Breast epithelium (tissue), 4 donors: ENCODE measurements at places on chromosomes 1 and 21. TPM values are rescaled to one million over a fixed set of nuclear protein-coding genes. Genes with fewer than 3 reads are reported as not detected.

Gene ZNF593OS
- not detected for total RNA-seq

Gene ATXN7L2
- total RNA-seq = 4.1 TPM

Gene PRR9
- not detected for total RNA-seq

Gene CFAP45
- total RNA-seq = 2.6 TPM

Gene OR2M7
- total RNA-seq = not detected

Gene IL12RB2
- 0.33 TPM for total RNA-seq

Gene BCL2L15
- total RNA-seq = 0.44 TPM

DNA sequence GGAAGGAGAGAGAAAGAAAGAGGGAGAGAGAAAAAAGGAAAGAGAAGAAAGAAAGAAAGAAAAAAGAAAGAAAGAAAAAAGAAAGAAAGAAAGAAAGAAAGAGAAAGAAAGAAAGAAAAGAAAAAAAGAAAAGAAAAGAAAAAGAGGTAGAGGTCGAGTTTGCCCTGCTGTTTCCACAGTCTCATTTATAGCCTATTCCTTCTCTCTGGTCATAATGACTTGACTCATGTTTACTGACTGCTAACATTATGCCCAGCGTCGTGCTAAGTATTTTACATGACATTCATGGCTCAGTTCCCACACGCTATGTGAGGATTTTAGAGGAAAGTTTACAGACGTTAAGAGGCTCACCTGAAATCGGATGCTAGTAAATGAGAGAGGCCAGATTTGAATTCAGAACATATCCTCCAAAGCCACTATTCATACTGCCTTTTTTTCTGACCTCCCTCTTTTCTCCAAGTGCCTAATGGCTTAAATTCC lies 263.0 kb downstream of the TNR start:
- no peaks in the 10 kb centered on the region for H3K4me1 ChIP-seq
- H3K27ac ChIP-seq = no peak overlapping the region

GRCh38 chr1:4033129-4033676 lies 133.1 kb upstream of the C1orf174 start:
- H3K27me3 ChIP-seq = no peaks in the 10 kb centered on the region
- H3K4me3 ChIP-seq = no peak overlapping the region
- no peaks in the 10 kb centered on the region for H3K4me1 ChIP-seq
- H3K27ac ChIP-seq = no peak overlapping the region

- H3K27ac ChIP-seq = no peak overlapping the region
- no peaks in the 10 kb centered on the region for H3K27me3 ChIP-seq
- H3K36me3 ChIP-seq = no peaks in the 10 kb centered on the region
- H3K4me3 ChIP-seq = no peak overlapping the region
- H3K4me1 ChIP-seq = no peaks in the 10 kb centered on the region
- no peak for DNase-seq
Observed at GRCh38 chr1:243962541-243962940, 88.5 kb upstream of the ZBTB18 start.

DNA sequence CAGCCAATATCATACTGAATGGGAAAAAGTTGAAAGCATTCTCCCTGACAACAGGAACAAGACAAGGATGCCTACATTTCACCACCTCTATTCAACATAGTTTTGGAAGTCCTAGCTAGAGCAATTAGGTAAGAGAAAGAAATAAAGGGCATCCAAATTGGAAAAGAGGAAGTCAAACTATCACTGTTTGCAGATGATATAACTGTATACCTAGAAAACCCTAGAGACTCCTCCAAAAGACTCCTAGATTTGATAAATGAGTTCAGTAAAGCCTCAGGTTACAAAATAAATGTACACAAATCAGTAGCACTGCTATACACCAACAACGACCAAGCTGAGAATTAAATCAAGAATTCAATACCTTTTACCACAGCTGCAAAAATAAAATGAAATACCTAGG lies 171.3 kb upstream of the HP1BP3 start:
- no peaks in the 10 kb centered on the region for H3K36me3 ChIP-seq
- no peaks in the 10 kb centered on the region for H3K27me3 ChIP-seq
- no peak overlapping the region for H3K4me3 ChIP-seq

DNA sequence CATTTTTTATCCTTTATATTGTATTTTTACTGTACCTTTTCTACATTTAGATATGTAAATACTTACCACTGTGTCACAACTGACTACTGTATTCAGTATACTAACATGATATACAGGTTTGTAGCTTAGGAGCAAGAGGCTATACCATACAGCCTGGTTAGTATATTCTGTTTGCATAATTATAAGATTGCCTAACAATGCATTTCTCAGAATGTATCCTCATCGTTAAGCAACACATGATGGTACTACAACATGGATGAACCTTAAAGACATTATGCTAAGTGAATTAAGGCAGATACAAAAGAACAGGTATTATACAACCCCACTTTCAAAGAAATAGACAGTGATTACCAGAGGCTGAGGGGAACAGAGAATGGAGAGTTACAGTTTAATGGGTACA lies 62.7 kb downstream of the RUSC1 start:
- no peaks in the 10 kb centered on the region for H3K36me3 ChIP-seq
- H3K27me3 ChIP-seq = no peaks in the 10 kb centered on the region
- DNase-seq = no peak
- no peak overlapping the region for H3K4me3 ChIP-seq

DNA sequence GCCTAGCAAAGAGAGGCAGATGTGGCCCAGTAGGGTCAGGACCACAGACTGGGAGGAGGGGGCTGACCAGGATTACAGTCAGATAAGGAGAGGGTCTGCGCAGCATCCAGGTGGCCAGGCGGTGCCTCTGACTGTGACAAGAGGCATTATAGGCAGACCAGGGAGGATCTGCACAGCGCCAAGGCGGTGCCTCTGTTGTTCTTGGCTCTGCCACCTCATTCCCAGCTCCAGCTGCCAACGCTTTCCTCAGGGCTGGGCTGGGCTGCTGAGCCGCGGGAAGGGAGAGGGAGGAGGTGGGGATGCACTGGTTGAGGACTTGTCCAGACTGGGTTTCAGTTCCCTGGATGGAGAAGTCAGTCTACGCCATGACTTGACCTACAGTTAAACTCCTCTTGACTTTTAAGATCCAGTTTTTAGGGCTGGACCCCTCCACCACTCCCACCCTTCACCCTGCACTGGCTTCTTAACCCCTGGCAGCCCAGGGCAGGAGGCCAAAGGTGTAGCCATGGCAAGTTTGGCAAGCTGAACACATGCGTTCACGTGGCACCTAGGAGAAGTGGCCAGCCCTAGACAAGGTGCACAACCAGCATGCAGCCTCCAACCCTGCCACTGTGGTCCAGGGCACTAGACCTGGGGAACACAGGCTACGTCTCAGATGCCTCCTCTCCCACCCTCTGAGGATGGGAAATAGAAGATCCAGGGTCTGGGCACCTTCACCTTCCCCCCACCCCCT lies 4.5 kb upstream of the CRABP2 start:
- no peak overlapping the region for H3K4me3 ChIP-seq
- no peaks in the 10 kb centered on the region for H3K36me3 ChIP-seq
- H3K27me3 ChIP-seq = no peaks in the 10 kb centered on the region
- peak overlapping the region; percentile 94 for H3K27ac ChIP-seq
- DNase-seq = peak; percentile 87

DNA sequence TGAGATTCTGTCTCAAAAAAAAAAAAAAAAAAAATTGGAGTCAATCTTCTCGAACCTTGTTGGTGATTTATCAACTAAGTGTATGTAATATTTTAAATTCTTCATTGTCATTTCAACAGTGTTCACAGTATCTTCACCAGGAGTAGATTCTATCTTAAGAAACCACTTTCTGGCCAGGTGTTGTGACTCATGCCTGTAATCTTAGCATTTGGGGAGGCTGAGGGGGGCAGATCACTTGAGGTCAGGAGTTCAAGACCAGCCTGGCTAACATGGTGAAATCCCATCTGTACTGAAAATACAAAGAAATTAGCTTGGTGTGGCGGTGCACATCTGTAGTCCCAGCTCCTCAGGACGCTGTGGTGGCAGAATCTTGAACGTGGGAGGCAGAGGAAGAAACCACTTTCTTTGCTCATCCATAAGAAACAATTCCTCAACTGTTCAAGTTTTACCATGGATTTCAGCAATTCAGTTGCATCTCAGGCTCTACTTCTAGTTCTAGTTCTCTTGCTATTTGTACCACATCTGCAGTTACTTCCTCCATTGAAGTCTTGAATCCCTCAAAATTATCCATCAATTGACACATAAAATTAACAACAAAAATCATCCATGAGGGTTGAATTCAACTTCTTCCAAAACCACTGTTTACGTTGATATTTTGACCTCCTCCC lies 30.4 kb upstream of the EYA3 start:
- no peaks in the 10 kb centered on the region for H3K27me3 ChIP-seq
- no peak for DNase-seq
- H3K4me1 ChIP-seq = no peaks in the 10 kb centered on the region
- no peaks in the 10 kb centered on the region for H3K36me3 ChIP-seq
- H3K4me3 ChIP-seq = no peak overlapping the region

DNA sequence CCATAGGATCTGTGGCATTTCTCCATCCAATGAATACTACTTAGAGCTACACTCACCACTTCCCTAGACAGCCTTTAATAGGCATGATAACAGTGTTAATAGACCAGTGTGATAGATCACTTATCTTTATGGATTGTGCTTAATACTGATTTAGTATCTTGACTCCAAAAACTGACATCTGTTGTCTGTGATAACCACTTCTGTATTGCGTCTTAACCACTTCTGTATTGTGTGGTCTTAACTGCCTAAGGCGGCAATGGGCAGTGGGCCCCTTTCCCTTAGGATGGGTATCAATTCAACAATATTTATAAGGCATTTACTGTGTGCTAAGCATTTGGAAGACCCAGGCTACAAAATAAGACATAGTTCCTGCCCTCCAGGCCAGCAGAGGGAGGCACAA lies 32.0 kb upstream of the RCAN3 start:
- DNase-seq = no peak
- H3K27ac ChIP-seq = no peak overlapping the region
- H3K4me3 ChIP-seq = no peak overlapping the region
- H3K27me3 ChIP-seq = no peaks in the 10 kb centered on the region
- H3K4me1 ChIP-seq = no peaks in the 10 kb centered on the region

- H3K27ac ChIP-seq = no peak overlapping the region
- H3K36me3 ChIP-seq = no peaks in the 10 kb centered on the region
- no peak overlapping the region for H3K4me3 ChIP-seq
- H3K4me1 ChIP-seq = no peaks in the 10 kb centered on the region
- no peaks in the 10 kb centered on the region for H3K27me3 ChIP-seq
Observed at GRCh38 chr1:225844236-225845061, 34.5 kb downstream of the EPHX1 start.

GRCh38 chr21:37593740-37594471 lies 227.3 kb downstream of the DYRK1A start:
- H3K27me3 ChIP-seq = no peaks in the 10 kb centered on the region
- no peak overlapping the region for H3K27ac ChIP-seq
- no peaks in the 10 kb centered on the region for H3K36me3 ChIP-seq

- no peaks in the 10 kb centered on the region for H3K4me1 ChIP-seq
- H3K27me3 ChIP-seq = no peaks in the 10 kb centered on the region
- H3K27ac ChIP-seq = no peak overlapping the region
- DNase-seq = no peak
Observed at GRCh38 chr1:152565115-152565514, 1.5 kb downstream of the LCE3E start.

- DNase-seq = no peak
- H3K4me3 ChIP-seq = no peak overlapping the region
- peaks cover 5% of the 10 kb centered on the region for H3K4me1 ChIP-seq
- no peak overlapping the region for H3K27ac ChIP-seq
- no peaks in the 10 kb centered on the region for H3K36me3 ChIP-seq
Observed at GRCh38 chr1:19310061-19310460, 1.9 kb downstream of the AKR7A2 start.
